ENCODE measurements at places on chromosomes 7 and 10.

DNA sequence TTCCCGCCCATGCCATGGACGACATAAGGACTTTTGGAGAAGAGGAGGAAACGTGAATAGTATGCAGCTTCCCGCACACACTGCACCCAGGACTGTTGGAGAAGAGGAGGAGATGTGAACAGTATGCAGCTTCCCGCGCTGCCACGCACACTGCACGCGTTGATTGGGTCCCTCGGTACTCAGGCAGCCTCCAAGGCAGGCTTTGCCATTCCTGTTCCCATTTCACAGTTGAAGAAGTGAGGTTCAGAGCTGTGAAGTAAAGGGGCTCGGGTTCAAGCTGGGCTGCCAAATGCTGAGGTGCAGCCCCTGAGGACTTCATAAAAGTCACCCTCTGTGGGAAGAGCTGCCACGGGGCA lies 147.9 kb upstream of the FAM20C start:
- DNase-seq, result no peak

DNA sequence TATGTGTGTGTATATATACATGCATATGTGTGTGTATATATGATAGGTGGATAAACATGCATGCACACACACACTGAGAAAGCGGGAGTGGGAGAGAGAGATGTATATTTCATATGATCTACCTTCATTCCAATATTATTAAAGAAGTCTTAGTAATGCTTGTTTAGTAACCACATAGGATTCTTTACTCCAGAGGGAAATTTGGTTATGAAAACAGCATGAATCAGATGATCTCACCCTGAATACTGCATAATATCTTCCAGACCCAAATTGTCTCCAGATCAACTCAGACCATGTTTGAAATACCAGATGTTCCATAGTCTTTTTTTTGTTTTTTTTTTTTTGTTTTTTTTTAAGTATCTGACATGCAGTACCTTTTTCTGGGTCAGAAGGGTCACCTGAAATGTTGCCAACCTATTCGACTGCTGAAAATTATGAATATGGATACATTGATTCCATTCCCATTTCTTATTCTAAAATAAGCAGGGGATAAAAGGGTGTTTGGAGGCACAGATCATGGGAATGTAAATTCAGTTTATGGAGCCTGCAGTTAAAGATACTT lies 17.4 kb downstream of the TES start:
- DNase-seq, result peak; percentile 73

DNA sequence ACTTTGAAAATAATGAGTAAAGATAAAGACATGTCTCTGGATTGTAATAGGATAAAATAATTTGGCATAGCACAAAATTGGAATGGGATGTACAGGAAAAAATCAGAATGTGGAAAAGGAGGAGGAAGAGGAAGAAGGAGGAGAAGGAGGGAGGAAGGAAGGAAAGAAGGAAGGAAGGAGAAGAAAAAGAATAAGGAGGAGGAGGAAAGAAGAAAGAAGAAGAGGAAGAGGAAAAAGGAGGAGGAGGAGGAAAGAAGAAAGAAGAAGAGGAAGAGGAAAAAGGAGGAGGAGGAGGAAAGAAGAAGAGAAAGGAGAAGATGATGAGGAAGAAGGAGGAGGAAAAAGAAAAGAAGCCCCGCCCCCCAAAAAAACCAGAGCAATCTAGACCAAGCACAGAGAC lies 95.9 kb downstream of the ST8SIA6 start:
- DNase-seq, result no peak

GRCh38 chr7:79515358-79515757 lies 61.9 kb upstream of the MAGI2 start:
- DNase-seq, result peak; percentile 68

GRCh38 chr10:125123476-125124114 lies 36.8 kb downstream of the CTBP2 start:
- DNase-seq, result peak; percentile 89

- no peak for DNase-seq
Observed at GRCh38 chr10:5719546-5719945, 34.9 kb downstream of the TASOR2 start.

DNA sequence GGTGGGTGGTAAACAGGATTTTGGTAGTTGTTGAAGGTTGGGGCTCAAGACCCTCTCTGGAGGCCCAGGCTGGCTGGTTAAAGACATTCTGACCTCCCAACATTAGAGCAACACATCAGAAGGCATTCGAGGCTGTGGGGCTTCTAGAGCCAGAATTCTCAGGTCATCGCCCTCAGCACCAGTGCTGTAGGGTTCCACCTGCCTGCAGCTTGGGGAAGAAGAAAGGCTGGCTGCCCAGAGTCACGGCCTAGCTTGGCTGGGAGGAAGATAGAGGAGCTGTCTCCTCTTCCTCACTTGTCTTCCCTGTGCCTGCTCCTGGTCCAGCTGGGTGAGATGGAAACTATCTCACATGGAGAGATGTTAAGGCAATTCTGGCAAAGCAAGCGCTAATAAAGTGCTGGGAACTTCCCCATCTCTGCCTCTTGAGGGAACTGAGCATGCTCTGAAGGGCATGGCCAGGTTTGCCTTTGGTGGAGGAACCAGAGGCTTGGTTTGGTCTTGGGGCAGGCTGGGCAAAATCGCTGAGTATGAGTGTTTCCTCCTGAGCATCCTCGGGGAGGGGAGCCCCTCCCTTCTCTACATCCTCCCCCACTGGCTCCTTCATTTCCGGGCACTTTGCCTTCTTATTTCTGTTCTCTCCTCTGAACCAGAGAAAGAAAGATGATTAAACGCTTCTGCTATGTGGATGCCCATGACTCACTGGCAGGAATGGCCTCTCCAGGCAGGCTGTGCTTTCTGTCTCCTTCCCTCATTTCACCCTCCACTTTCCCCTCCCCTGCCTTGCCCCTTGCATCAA lies 509.0 kb upstream of the PODXL start:
- DNase-seq, result peak; percentile 84

DNA sequence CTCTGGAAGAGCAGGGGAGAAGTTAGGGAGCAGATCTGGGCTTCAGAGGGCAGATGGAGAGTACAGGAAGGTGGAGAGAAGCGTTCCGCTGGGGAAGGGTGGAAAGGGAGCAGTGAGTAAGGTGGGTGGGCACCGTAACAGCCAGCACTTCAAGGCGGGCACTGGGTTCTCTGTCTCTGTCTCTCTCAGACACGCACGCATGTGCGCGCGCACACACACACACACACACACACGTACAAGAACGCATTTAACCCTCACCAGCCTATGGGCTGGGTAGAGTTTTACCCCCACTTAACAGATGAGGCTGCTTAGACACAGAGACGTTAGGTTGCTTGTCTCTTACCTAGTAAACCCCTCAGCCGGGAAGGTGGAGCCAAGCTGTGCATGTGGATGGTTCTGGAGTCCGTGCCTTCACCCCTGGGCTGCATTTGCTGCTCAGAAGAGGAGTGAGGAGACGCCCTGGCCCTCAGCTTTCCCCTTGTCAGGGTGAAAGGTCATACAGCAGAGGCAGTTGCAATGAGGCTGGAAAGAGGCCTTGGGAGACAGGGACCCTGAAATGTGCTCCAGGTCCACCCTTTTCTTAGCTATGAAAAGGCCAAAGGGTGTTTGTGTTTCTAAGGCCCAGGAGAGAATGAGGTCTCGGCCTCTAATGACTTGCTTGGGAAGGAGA lies 16.0 kb downstream of the ADCYAP1R1 start:
- DNase-seq, result no peak

DNA sequence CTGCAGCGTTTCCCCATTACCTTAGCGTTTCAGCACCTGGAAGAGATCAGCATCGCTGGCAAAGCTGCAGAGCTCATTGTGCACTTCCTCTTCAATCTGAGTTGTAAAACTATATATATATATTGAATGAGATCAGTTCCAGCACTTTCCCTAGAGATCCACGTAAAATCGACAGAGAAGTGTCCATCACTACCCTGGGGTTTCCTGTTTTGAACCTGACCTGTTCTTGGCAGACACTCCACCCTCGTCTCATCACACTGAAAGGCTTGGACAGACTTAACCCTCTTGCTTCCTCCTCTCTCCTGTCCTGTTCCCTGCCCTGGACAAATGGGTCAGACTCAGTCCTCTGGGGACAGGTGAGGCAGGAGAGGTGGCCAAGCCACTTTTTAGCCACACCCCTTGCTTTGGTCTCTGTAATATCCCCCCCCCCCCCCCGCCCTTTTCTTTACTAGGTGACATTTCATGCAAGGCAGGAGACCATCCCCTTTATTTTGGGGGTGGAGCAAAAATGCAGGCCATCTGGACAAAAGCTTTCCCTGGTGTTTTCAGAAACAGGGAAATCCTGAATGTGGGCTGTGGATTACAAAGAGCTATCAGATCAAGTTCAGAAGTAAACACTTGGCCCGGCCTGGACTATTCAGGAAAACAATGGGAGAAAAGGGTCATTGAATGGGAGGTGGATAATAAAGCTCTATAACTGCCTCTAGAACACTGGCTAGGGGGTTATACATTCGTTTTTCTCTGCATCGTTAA lies 83.7 kb upstream of the KDM7A start:
- DNase-seq, result no peak

DNA sequence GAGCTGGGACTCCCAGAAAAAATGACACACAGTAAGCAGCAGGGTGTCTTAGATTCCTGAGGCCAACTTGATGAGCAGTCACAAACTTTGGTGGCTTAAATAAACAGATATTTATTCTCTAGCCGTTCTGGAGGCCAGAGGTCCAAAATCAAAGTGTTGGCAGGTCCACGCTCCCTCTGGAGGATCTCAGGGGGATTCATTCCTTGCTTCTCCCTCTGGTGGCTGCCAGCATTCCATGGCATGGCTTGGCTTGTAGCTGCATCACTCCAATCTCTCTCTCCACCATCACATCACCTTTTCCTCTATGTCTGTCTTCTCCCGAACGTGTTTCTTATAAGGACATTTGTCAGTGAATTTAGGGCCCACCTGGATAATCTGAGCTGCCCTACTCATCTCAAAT lies 98.4 kb downstream of the OSBPL3 start:
- DNase-seq, result no peak

DNA sequence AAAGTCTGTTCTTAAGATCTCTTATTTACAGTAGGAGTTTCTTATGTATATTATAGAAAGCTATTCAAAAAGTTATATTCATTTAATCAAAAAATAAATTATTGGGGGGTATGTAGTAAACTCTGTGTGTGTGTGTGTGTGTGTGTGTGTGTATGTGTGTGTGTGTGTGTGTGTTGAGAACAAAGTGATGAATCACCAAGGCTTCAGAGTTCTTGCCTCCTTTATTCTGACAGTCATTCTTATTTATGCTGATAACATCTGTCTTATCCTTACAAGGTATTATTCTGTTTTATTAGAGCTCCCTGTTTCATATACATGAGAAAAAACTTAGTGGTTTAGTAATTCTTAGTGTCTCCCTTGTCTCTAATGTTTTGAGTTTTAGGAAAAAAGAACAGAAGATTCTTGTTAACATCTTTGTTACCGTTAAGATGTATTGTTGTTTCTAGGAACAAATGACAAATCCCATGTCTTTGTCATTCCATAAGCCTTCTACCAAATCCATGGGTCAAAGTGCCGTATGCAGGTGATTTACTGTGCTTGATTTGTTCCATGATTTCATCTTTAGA lies 424.0 kb downstream of the EXOC4 start:
- DNase-seq, result peak; percentile 12

DNA sequence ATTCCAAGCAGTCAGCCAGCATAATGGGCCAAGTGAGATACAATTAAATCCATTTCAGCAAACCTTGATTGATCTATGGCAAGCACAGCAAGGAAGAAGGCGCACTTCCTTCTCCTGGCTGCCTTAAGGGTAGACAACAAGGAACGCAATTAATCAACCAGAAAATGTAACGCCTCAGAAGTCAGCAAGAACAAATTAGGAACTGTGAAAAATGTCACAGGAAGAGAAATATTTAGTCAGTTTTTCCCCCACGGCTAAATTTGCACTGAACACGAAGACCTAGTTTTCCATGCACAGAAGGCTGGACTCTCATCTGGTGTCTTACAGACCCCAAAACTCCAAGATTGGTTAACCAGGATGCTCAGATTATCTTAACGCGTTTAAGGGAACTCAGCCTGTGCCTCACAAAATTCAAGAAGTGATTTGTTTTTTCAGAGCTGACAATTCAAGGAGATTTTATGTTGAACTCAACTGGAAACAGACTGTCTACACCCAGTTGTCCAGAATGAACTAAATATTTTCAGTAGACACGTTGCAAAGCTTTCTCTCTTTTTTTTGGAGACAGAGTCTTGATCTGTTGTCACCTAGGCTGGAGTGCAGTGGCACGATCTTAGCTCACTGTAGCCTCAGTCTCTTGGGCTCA lies 14.2 kb downstream of the SNX8 start:
- DNase-seq, result no peak

- DNase-seq, result no peak
Observed at GRCh38 chr7:132491391-132491945, 84.8 kb downstream of the PLXNA4 start.

DNA sequence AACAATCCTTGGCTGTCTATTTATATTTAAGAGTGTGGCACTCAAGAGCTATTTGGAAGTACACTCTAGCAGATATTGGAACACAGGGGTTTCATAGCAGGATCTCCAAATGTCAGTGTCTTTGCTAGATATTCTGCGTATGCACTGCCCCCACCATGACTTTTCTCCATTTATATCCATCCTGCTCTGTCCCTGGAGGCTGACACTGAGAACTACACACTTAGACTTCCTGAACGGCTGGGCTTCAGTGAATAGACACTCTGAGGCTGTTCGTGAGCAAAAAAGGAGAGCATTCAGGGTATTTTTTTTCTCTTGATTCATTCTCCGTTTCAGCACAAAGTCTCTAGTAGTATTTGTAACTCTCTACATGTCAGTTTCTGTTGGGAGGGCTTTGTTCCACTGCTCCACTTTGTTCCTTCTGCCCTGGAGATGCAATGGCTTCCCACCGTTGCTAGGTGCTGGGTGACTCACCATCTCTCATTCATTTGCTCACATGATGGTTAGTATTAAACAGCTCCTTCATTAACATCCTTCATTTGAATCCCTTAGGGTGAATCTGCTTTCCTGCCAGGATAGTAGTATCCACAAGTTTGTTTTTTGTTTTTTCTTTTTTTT lies 155.9 kb upstream of the SLC13A1 start:
- no peak for DNase-seq

DNA sequence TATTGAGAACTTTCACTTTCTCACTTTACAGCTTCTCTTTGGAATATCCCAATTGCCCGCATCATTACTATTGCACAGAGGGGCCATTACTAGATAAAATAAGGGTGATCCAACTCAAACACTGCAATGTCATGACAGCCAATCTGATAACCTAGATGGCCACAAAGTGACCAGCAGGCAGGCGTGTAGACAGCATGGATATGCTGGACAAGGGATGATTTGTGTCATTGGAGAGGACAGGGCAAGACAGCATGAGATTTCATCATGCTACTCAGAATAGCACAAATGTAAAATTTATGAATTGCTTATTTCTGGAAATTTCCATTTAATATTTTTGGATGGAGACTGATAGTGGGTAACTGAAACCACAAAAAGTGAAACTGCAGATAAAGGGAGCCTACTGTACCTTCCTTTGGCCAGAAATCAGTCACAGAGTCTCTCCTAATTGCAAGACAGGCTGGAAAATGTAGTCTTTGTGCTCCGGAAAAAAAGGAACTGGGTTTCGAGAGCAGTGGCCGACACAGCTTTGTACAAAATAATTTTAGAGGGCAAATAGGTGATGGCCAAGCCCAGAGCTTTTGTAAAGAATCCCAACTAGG lies 6.1 kb upstream of the GSDME start:
- no peak for DNase-seq

GRCh38 chr7:141484907-141485306 lies 66.3 kb upstream of the AGK start:
- DNase-seq, result no peak
